ENCODE measurements at places on chromosomes 7 and 10.
A peak's percentile ranks its signal among the peaks of the same experiment; 100 is the strongest.

DNA sequence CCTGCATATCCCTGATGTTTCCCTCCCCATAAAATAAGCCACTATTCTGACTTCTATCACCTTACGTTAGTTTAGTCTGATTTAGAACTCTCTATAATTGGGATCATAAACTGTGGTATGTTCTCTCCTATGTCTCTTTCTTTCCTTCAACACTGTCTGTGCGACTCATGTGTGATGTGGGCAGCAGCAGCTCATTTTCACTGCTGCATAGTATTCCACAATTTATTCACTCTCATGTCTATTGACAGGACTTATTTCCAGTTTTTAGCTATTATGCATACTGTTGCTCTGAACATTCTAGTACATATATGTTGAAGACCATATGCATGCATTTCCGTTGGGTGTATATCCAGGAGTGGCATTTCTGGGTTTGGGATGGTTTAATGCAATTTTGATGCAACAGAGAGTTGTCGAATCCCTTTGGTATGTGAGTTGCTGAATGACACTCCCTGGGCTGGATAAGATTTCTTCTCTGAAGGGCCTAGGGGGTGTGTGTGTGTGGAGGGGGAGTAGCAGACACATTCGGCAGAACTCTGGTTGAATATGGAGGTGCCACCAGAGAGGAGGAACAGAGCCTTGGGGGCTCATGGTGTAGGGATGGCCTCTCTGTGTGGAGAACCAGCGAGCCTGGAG, 87.8 kb upstream of the PCBD1 start:
- no peak for DNase-seq

DNA sequence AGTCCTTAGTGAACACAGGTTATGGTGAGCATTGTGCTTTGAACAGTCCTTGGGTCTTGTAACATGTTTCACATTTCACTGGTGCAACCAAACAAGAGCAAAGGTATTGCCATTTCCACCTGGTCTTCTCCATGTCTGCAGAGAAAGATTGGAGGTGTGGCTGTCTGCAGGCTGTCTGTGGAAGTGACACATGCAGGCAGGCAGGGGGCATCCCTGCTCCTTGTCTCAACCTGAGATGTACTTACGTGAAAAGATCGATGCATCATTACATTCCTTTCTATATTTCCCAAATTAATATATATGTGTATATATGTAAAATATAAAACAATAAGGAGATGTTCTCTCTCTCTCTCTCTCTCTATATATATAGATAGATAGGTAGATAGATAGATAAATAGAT, 54.3 kb downstream of the LRRC18 start:
- no peak for DNase-seq

GRCh38 chr10:80603516-80603915, 65.8 kb downstream of the SH2D4B start:
- no peak for DNase-seq

GRCh38 chr10:34434119-34434594, 380.9 kb downstream of the PARD3 start:
- no peak for DNase-seq

DNA sequence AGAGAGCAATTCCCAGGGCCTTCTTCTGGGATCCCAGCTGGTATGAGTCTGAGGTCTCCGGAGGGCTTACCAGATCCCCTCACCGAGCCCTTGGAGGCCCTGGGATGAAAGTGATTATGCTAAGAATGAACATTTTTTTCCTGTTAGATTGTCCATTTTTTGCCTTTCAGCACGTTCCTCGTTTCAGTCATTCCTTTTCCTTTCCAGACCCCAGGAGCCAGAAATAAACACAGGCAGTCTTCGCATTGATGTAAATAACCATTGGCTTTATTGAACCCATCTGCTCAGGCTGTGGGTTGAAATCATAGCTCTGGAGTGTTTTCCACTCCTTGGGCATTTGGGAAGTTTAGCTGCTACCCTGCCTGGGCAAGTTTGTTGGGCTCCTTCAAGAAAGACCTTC, 320.9 kb upstream of the AUTS2 start:
- DNase-seq = no peak

DNA sequence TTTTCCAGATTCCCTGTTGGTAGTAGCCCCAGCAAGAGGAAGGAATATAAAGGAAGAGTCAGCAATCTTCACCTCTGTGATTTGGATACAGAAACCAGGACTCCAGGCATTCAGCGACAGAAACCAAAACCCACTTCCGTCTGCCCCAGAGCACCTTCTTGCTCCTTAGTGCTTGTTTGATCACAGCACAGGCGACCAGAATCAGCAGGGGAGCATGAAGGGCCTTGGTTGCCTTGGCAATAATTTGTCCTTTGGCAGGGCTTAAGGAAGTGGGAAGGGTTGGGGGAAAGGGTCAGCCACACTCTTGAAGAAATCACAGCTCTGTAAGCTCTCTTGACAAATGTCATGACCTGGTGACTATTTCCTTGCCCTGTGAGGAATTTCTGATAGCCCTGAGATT, 379.6 kb downstream of the OTUD1 start:
- no peak for DNase-seq

DNA sequence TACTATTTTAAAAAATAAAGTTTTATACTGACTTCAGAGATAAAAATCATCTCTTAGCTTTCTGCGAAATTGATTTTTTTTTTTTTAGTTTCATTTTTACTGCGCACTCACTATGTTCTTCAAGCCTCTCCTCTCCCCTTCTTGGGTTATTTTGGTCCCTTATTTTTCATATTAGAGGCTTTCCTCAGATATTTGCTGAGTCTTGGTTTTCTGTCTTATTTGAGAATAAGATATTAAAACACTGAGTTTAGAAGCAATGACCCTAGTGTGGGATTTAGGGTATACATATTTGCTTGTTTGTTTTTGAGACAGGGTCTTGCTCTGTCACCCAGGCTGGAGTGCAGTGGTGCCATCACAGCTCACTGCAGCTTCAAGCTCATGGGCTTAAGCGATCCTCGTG, 59.9 kb downstream of the SND1 start:
- DNase-seq = no peak

DNA sequence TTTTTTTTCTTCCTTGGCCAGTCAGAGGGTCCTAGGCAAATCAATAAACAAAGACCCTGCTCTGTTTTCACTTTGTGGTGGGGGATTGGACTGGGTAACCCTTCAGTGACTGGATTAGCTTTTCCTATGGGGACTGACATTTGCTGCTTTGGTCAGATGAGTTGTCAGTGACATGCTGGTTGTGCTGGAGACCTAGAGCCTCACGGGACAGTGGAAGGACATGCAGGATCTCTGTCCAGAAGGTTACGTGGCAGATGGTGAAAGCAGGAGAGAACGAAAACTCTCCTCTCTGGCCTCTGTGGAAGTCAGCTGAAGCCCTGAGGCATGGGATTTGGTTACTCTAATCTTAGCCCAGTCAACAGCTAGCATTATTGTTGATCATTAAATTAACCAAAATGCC, 90.0 kb upstream of the BMPER start:
- no peak for DNase-seq

DNA sequence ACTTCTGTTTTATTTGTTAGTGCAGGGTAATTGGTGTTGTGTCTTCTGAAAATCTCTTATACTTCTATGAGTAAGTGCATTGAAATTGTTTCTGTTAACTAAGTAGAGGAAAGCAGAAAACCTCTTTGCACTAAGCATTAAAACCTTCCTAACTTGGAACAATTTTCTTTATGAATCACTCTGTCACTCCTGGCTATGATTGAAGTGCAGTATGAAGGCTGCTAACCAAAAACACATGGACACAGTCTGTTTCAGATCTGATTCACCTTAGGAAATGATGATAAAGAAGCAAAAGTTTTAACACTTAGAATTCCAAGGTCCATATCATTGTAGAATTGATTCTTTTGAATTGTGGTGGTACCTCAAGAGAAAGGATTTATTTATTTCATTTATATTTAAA, 41.9 kb downstream of the MET start:
- peak; percentile 69 for DNase-seq

- no peak for DNase-seq
These were observed 620.5 kb upstream of the LRRN3 start for GRCh38 chr7:110470420-110470819.

DNA sequence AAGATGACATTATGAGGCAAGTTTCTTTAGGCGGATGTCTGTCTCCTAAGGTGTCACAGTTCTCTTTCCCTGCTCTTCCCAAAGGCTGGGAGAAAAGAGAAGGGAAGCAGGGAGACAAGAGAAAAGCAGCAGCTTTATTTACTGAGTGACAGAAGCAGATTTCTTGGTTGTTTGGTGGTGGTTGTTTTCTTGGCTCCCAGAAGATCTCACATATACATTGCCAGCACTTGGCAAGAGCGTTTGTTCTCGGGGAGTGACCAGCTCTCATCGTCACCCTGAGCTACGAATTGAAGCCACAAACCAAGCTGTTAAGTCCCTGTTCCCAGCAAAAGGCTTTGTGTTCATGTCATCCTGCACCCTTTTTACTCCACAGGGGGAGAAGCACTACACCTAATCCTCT, 11.4 kb downstream of the CDHR3 start:
- DNase-seq = no peak

- DNase-seq = no peak
These were observed 24.9 kb upstream of the CARD11 start for GRCh38 chr7:3068530-3068929.

- peak; percentile 73 for DNase-seq
These were observed 216.5 kb upstream of the MKLN1 start for GRCh38 chr7:131111081-131111576.

- no peak for DNase-seq
These were observed 163.1 kb upstream of the NPVF start for GRCh38 chr7:25391295-25391861.

- DNase-seq = no peak
These were observed 144.6 kb downstream of the PRKAG2 start for GRCh38 chr7:151732292-151732691.

- peak; percentile 55 for DNase-seq
These were observed 145.9 kb downstream of the SH3PXD2A start for GRCh38 chr10:103709341-103709920.

DNA sequence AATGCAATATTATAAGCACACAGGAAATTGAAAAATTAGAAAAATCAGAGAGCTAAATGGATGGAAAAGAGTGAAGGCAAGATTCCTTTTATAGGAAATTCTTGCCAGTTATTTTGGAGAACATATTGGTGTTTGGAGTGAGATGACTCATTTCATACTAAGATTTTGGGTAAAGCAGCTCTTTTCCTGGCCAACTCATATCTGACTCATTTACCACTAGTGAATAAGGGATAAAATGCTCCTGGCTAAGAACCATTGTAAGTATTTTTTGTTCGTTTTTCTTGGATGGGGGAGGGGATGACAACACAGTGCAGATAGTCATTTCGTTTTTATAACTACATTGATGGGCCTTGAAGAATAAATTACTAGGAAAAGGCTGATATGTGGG, 139.3 kb downstream of the TWIST1 start:
- DNase-seq = peak; percentile 88

- DNase-seq = no peak
These were observed 101.8 kb upstream of the ELMO1 start for GRCh38 chr7:37550426-37550825.

GRCh38 chr7:151700586-151701165, 176.2 kb downstream of the PRKAG2 start:
- peak; percentile 90 for DNase-seq

DNA sequence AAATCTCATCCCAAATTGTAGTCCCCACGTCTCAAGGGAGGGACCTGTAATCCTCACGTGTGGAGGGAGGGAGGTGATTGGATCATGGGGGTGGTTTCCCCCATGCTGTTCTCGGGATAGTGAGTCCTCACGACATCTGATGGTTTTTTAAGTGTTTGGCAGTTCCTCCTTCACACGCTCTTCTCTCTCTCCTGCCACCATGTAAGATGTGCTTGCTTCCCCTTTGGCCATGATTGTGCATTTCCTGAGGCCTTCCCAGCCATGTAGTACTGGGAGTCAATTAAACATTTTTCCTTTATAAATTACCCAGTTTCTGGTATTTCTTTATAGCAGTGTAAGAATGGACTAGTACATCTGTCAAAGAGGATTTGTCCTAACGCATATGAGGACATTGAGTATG, 59.5 kb downstream of the RGS10 start:
- no peak for DNase-seq

DNA sequence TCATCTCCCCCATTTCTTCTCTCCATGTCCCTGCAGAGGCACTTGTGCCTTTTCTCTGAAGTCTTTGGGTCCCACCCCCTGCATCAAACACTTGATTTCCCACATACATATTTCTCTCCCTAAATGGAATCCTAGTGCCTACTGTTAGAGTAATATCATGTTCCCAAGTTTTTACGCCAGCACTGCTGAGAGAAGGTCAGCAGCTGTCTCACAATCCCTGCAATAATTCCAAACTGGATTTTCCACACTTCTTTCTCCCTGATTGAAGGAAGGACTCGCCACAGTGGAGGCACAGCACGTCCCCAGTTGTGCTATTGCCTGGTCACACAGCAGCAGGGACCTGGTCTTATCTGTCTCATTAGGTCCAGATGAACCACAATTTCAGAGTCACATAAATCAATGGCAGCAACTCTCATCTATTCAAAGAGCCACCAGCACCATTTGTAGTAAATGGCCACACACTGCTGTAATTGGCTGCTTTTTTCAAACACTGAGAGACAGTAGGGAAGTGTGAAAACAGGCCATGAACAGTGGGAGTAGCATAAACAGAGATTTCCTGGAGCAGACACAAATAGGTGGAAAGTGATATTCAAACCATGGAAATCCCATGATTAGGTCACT, 605.5 kb downstream of the XPNPEP1 start:
- no peak for DNase-seq

DNA sequence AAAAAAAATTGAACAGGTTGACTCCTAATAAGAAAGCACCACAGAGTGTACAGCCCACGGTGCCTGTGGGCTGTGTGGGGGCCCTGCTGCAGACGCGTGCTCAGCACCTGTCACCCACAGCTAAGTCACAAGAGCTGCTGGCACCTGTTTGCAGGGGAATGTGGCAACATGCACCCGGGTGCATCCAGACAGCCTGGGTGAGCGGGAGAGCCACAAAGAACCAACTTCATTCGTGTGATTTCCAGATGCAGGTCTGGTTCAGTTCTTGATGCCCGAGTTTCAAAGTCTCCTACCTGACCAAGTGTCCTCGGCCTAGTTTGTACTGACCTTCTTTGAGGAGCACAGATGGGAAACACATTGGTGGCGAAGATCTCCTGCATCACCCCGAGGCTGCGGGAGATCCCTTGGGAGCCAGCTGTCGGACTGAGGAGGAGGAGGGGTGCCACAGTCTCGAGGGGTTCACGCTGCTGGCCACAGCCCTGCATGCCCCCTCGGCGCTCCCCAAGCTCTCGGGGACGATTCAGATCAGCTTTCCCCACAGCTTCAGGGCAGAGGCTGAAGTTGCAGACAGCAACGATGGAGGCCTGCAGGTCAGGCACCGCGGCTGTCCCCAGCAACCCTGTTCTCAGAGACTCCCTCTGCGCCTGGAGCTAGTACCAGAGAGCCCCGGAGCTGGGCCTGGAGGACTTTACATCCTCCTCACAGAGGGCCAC, 35.3 kb downstream of the AMZ1 start:
- no peak for DNase-seq

- peak; percentile 49 for DNase-seq
These were observed 113.7 kb downstream of the BRAF start for GRCh38 chr7:140810830-140811556.

DNA sequence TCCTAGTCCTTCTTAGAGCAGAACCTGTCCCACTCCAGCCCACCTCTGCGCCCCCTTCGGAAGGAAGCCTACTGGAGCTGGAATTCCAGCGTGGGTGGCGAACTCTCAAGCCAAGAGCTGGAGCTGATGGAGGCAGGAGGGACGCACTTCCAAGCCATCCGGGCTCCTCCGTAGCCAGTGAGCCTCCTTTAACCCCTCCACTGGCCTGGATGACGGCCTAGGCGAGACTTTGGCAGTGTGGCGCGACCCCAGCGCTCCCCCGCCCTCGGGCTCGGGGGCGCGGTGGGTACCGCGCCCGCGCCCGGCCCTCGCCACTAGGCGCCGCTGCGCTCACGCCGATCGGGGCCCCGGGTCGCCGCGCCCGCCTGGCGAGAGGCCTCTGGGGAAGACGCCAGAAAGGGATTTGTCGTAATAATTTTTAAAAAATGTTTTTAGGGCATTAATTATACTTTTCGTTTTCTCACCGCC, 5.1 kb upstream of the EMX2 start:
- DNase-seq = peak; percentile 49
